ENCODE measurements at places on chromosomes 1 and 21. TPM values are rescaled to one million over a fixed set of nuclear protein-coding genes. Genes with fewer than 3 reads are reported as not detected.

Gene CLDN19
- not detected for total RNA-seq

Gene HAX1
- 126 TPM for total RNA-seq

GRCh38 chr1:37083603-37084002 is 49.3 kb upstream of the GRIK3 start:
- DNase-seq = no peak

GRCh38 chr1:83787246-83787998 is 211.5 kb downstream of the TTLL7 start:
- no peak for DNase-seq

- no peak for DNase-seq
Measured at GRCh38 chr1:185157599-185158412, 839 bp downstream of the SWT1 start.

DNA sequence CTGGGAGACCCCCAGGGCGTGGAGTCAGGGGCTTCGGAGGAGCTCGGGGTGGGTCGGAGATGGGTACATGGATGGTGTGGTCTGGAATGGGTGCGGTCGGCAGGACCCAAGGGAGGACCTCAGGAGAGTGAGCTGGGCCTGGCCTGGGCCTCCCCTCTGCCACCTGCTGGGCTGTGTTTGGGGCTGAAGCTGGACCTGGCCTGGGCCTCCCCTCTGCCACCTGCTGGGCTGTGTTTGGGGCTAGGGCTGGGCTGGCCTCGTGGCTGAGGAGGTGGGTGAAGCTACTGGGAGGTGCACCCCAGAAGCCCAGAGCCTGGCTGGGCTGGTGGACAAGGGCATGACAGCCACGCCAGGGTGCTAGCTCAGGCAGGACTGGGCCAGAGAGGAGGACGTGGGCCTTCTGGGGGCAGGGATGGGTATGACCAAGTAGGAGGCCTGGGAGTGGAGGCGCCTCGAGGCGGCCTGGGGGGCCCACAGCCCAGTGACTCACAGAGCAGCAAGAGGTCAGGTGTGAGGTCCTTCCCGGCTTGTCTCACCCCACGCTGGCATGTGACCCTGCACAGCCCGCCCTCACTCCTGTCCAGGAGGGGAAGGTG is 14.5 kb downstream of the SAMD11 start:
- DNase-seq = no peak

GRCh38 chr1:10338047-10338446 is 60.8 kb upstream of the PGD start:
- peak; percentile 64 for DNase-seq

Gene JMJD4
- 9.0 TPM for total RNA-seq

DNA sequence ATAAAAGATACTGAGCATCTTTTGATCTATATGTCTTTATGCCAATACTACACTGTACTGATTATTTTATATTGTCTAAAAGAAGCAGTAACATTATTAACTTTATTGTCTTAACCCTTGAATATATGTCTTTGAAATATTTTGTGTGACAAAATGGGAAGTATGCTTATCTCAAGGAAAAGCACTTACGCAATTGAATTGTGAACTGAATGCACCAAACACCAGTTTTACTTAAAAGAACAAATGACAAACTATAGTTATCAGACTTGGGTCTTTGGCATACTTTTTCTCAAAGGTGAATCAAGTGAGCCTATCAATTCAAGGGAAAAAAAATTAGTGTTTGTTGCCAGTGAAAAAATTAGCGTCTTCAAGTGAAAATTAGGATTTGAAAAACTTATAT is 9.2 kb upstream of the SLC6A9 start:
- no peak for DNase-seq

All from psoas muscle (tissue), 8 donors.